Left ventricle myocardium inferior (tissue), 1 donor: ENCODE measurements at places on chromosomes 3 and 15. TPM values are rescaled to one million over a fixed set of nuclear protein-coding genes. Genes with fewer than 3 reads are reported as not detected.

DNA sequence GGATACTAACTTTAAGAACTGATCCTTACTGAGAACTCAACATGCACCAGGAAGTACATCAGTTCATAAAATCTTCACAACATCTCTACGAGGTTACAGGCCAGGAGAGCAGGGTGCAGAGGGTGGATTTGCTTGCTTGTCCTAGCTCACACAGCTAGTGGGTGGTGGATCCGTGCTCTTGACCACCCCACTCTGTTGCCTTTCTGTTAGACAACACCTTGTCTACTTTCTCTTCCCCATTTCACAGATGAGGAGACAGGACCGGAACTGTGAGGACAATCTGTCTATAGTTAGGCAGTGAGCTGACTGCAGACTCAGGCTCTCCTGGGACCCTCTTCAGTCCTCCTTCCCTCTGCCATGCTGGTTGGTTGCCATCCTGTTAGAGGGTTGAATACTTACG is 221.7 kb upstream of the TLE3 start:
- no peak for DNase-seq

GRCh38 chr15:81749716-81750375 is 296.0 kb downstream of the MEX3B start:
- peak; percentile 20 for DNase-seq

DNA sequence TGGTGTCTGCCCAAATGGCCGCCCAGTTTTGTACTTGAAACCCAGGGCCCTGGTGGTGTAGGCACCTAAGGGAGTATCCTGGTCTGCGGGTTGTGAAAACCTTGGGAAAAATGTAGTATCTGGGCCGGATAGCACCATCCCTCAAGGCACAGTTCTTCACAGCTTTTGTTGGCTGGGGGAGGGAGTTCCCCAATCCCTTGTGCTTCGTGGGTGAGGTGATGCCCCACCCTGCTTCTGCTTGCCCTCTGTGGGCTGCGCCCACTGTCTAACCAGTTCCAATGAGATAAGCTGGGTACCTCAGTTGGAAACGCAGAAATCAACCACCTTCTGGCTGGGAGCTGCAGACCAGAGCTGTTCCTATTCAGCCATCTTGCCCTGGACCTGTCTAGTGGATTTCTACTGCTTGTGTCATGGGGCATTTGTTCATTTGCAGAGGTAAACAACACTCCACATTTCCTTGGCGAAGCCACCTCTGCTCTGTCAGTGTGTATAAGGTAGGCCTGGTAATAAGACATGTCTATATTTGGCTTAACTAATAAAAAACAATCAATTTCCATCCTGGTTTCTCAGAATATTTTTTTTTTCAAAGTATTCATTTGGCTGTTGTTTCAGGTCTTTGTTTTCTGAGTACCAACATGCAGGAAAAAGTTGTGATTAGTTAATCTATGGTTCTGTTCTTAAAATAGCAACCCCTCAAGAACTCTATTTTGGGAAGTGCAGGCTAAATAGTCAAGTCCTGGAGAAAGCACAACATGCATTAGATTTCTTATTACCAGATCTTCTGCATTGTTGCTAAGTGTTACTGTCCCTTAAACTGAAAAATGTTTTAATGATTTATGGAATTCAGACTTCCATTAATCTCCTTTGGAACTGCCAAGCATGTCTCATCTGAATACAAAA is 304.3 kb downstream of the ZIC1 start:
- no peak for DNase-seq

DNA sequence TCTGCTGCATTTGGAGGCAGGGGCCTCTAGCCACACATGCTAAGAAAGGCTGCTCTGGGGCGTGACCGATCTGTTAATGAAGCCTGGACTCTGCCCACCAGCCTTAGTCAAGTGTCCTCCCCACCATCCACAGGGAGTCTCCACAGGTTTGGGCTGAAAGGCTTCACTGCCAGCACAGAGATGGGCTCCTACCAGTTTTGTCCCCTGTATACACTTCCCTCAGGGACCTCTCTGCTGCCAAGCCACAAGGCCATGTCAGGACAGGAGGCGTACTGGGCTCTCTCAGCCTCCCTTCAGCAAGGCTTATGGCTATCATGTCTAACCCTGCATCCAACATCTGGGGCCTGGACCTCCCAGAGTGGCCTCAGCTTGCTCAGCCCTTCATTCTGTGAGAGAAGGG is 23.5 kb downstream of the KIF9 start:
- DNase-seq: no peak

GRCh38 chr15:50110285-50110684 is 8.7 kb downstream of the ATP8B4 start:
- no peak for DNase-seq

GRCh38 chr3:32698506-32698905 is 13.5 kb downstream of the CNOT10 start:
- DNase-seq: no peak

DNA sequence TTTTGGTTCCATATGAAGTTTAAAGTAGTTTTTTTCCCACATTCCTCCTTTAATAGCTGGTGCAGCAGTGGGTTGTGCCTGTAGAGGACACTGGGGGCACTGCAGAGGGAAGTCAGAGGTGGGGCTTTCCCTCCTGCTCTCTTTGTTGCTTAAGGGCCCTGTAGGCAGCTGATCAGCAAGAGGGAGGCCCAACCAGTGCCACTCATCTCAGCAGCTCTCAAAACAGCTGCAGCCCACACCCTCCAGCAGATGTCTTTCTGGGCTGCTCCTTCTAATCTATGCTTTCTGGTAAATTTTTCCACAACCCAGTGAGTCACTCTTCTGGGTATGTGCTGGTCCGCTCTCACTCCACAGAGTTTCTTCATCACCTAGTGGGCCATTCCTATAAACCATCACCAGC is 263.8 kb downstream of the FEZF2 start:
- peak; percentile 40 for DNase-seq

GRCh38 chr3:14366248-14366647 is 36.2 kb upstream of the SLC6A6 start:
- DNase-seq: no peak

DNA sequence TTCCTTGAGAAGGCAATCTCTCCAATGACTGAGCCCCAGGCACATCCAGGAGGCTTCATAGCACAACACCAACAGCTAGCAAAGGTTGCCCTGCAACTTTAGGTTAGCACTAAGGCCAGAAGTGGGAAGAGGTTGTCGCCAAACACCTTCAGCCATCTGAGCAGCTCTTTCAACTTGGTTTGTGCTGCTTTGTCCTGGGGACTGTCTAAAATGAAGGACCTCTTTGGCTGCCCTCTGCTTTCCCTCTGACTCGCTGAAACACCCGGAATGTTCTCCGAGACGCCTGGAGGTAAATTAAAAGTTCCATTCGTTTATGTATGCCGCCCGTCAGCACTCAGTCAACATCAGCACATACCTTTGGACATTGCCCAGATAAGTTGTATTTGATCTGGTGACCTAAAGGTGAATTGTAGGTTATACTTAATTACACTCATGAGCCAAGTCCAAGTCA is 121.2 kb upstream of the NR2F2 start:
- no peak for DNase-seq

DNA sequence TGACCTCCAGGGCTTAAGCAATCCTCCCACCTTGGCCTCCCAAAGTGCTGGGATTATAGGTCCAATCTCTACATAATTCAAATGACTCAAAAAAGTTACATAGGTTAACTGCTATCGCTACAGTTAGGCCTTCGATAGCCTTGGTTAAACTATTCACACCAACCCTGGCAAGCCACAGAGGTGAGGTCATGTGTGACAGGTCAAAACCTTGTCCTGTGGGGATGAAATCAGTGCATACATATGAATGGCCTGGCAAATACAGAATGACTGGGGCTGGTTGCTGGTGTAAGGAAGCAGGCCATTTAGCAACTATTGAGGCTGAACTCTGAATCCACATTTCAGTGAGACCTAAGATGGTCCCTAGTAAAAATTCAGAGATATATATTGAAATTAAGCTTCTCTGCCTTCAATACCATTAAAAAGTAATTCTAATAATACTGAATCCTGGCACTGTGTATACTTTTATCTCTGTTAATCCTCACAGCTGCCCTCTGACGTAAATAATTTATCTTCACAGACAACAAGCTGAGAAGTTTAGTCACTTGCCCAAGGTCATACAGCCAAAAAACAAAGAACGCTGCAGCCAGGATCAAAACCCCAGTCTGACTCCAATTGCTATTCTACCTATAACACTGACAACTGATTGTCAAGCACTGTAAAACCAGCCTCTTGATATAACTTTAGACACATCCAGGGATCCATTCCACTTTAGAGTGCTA is 35.3 kb downstream of the MKRN2 start:
- no peak for DNase-seq

GRCh38 chr15:94322141-94322540 is 90.8 kb downstream of the MCTP2 start:
- DNase-seq: no peak

DNA sequence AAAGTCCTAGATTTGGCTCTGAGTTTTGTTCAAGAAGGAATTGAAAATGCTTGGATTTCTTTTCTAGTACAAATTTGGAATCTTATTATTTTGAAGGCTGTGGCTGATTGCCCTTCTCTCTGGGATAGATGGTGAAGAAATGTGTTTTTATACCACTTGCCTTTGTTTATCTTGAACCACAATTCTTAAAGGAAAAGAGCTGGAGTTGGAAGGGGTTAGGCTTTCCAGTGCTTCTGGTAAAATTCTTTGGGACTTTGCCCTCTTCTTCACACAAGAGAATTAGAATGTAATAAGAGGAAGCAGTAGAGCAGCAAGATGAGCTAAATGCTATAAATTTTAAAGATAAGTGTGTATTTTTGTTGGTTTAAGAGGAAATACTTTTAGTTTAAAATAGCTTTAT is 65.8 kb downstream of the COL6A5 start:
- DNase-seq: no peak

DNA sequence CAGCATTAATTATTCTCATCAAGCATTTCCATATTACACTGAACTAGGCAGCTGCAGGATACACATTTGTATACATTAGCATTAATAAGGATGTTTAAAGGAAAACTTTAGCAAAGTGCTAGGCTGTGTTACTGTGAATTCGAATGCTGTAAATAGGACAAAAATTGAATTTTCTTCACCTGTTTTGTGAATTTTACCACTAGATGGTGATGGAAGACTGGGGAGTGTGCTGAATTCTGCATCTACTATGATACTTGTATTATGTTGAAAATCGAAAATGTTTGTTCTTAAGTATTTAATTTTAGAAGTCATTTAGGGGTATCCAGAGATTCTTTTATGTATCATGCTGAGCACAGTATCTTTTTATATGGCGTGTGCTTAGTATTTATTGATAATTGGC is 12.3 kb upstream of the P2RY14 start:
- DNase-seq: no peak

DNA sequence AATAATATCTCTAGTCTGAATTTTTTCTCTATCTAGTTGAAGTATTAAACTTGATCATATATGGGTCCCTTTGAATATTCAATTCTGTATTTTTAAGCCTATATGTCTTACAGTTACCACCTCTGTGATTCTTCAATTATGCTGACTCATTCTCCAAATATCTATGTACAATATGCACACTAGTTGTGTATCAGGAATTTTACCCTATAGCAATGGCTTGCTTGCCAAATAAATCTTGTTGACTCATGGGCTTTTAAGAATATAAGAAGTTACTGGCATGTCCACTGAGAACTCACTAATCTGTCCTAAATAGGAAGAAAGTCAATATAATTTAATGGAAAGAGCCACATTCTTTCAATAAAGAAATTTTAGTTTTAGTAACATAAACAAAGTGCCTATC is 656.3 kb downstream of the RBMS3 start:
- no peak for DNase-seq

- DNase-seq: no peak
These were observed 62.2 kb downstream of the PYDC2 start for GRCh38 chr3:191523148-191523547.

- no peak for DNase-seq
These were observed 41.9 kb upstream of the SPESP1 start for GRCh38 chr15:68888419-68888818.

DNA sequence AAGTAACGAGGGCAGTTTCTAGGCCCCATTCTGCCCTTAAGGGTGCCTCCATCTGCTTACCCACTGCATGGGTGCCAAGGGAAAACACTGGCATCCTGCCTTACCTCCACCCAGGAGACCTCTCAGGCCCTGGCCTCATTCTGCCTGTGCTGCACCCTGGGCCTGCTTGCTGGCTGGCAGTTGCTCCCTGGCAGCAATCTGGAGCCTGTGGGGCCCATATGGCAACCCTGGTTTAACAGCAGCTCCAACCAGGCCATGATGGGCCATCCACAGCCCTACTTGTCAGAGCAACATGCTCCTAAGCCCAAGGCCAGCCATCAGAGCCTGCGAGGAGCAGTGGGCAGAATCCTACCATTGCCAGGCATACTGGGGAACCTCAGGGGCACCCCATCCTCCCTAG is 3.7 kb downstream of the C3orf18 start:
- DNase-seq: no peak

- no peak for DNase-seq
These were observed 136.3 kb downstream of the DIPK2A start for GRCh38 chr3:144107923-144108322.

DNA sequence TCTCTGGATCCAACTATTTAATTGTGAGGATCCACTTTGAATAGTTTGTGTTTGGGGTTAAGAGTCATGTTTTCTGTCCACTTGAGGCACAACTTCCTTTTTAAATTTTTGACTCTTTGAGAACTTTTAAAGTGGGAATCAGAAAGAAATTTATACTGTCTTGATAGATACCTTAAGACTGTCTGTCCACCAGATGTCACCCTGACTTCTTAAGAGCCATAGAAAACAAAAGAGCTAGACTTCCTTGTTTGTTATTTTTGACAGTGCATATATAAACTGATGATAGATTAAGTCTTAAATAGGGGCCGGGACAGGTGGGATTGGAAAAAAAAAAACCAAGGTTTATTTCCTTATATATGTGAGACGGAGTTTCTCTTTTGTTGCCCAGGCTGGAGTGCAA is 52.1 kb upstream of the WDR72 start:
- DNase-seq: no peak

GRCh38 chr3:152331998-152332397 is 63.3 kb downstream of the MBNL1 start:
- no peak for DNase-seq

DNA sequence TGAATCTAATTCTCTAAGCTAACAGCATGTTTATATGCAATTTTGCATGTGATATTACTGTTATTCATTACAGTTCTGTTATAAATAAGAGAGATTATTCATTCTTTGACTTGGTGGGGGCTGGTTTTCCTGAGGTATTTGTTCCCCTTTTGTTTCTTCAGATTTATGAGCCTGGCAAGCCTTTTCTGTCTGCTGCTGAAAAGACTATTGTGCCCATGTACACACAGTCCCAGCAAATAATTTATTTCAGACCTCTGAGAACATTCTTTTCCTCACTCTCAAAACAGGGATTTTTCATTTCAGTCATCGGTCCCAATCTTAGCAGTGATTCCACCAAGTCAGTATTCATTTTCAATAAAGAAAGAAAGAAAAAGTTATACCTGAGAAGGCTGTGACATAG is 716.8 kb downstream of the NSUN3 start:
- DNase-seq: no peak

GRCh38 chr3:141268791-141269190 is 37.2 kb downstream of the PXYLP1 start:
- no peak for DNase-seq

GRCh38 chr3:126723801-126724200 is 19.8 kb downstream of the CHCHD6 start:
- no peak for DNase-seq

GRCh38 chr3:45381168-45381852 is 7.1 kb upstream of the LARS2 start:
- peak; percentile 15 for DNase-seq

EBLN2 gene
- 0.99 TPM for total RNA-seq

STT3B gene
- 82.1 TPM for total RNA-seq

PPP1R14D gene
- total RNA-seq: not detected

SH3GL3 gene
- total RNA-seq: not detected

LMOD3 gene
- 154 TPM for total RNA-seq

PTH1R gene
- 6.4 TPM for total RNA-seq

MAP2K5 gene
- 25.0 TPM for total RNA-seq
